ENCODE measurements at places on chromosomes 7 and 10. TPM values are rescaled to one million over a fixed set of nuclear protein-coding genes. Genes with fewer than 3 reads are reported as not detected.

GRCh38 chr7:158257001-158257400 lies 330.6 kb downstream of the PTPRN2 start:
- no peaks in the 10 kb centered on the region for H3K27me3 ChIP-seq
- no peaks in the 10 kb centered on the region for H3K4me1 ChIP-seq
- no peaks in the 10 kb centered on the region for H3K36me3 ChIP-seq
- no peak overlapping the region for H3K4me3 ChIP-seq
- DNase-seq = no peak
- H3K27ac ChIP-seq = no peak overlapping the region

DNA sequence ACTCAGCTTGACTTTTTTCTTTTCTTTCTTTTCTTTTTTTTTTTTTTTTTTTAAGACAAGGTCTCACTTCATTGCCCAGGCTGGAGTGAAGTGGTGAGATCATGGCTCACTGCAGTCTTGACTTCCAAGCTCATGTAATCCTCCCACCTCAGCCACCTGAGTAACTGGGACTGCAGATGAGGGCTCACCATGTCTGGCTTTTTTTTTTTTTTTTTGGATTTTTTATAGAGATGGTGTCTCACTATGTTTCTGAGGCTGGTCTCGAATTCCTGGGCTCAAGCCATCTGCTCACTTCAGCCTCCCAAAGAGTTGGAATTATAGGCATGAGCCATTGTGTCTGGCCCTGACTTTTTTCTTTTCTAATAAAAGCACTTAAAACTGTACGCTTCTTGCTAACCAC lies 358.2 kb upstream of the IGFBP3 start:
- H3K27me3 ChIP-seq = no peaks in the 10 kb centered on the region
- no peak overlapping the region for H3K4me3 ChIP-seq
- no peak overlapping the region for H3K27ac ChIP-seq
- no peaks in the 10 kb centered on the region for H3K4me1 ChIP-seq
- no peak for DNase-seq
- H3K36me3 ChIP-seq = no peaks in the 10 kb centered on the region

- no peaks in the 10 kb centered on the region for H3K4me1 ChIP-seq
- H3K27ac ChIP-seq = no peak overlapping the region
- H3K27me3 ChIP-seq = no peaks in the 10 kb centered on the region
- H3K4me3 ChIP-seq = no peak overlapping the region
These were observed 26.1 kb downstream of the ZFAND4 start for GRCh38 chr10:45646384-45647050.

DNA sequence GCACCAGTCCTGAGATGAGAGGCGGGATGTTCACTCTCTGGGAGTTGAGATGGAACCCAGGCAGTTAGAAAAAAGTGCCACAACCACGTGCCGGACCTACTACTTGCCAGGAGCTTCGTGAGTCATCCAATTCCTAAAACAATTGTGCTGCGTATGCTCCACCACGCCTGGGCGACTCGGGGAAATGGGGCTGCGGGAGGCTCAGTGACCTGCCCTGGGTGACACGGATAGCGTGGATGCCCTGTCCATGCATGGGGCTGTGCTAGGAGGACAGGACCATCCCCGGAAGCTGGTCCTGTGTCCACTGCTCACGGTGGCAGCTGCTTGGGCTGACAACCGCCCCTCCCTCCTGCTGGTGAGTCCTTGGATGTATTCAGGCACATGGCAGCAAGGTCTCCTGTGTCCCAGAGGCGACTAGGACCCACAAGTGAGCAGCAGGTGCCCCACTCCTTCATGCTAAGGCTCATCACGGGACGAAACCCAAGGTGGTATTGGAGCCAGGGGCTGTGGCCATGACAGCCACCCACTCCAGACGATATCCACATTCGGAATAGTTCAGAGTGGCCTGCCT lies 90.4 kb downstream of the BMS1 start:
- H3K4me3 ChIP-seq = no peak overlapping the region
- H3K4me1 ChIP-seq = no peaks in the 10 kb centered on the region
- no peak overlapping the region for H3K27ac ChIP-seq
- no peaks in the 10 kb centered on the region for H3K36me3 ChIP-seq
- no peaks in the 10 kb centered on the region for H3K27me3 ChIP-seq

GRCh38 chr7:142431491-142431890 lies 173.6 kb upstream of the PRSS58 start:
- H3K4me3 ChIP-seq = no peak overlapping the region
- H3K27ac ChIP-seq = no peak overlapping the region
- no peaks in the 10 kb centered on the region for H3K36me3 ChIP-seq
- H3K27me3 ChIP-seq = no peaks in the 10 kb centered on the region
- H3K4me1 ChIP-seq = no peaks in the 10 kb centered on the region
- no peak for DNase-seq

GRCh38 chr7:131895541-131896164 lies 339.2 kb upstream of the PODXL start:
- no peaks in the 10 kb centered on the region for H3K4me1 ChIP-seq
- no peaks in the 10 kb centered on the region for H3K27me3 ChIP-seq
- H3K36me3 ChIP-seq = no peaks in the 10 kb centered on the region
- H3K27ac ChIP-seq = no peak overlapping the region
- no peak overlapping the region for H3K4me3 ChIP-seq

- H3K36me3 ChIP-seq = no peaks in the 10 kb centered on the region
- H3K27me3 ChIP-seq = no peaks in the 10 kb centered on the region
- no peak overlapping the region for H3K4me3 ChIP-seq
These were observed 44.9 kb downstream of the FIGNL1 start for GRCh38 chr7:50405221-50405620.

Gene LRIT1
- not detected for total RNA-seq

Gene APBB1IP
- total RNA-seq = 18.5 TPM

Gene HEPACAM2
- not detected for total RNA-seq

Gene C10orf105
- total RNA-seq = 0.36 TPM

Gene MEIG1
- not detected for total RNA-seq

Measured in aorta (tissue), 5 donors.